OCI-M1 (cell line): ENCODE measurements at places on chromosomes 5 and 9.
A peak's percentile ranks its signal among the peaks of the same experiment; 100 is the strongest.

GRCh38 chr5:141913560-141914198 is 10.0 kb upstream of the DELE1 start:
- no peak for DNase-seq

DNA sequence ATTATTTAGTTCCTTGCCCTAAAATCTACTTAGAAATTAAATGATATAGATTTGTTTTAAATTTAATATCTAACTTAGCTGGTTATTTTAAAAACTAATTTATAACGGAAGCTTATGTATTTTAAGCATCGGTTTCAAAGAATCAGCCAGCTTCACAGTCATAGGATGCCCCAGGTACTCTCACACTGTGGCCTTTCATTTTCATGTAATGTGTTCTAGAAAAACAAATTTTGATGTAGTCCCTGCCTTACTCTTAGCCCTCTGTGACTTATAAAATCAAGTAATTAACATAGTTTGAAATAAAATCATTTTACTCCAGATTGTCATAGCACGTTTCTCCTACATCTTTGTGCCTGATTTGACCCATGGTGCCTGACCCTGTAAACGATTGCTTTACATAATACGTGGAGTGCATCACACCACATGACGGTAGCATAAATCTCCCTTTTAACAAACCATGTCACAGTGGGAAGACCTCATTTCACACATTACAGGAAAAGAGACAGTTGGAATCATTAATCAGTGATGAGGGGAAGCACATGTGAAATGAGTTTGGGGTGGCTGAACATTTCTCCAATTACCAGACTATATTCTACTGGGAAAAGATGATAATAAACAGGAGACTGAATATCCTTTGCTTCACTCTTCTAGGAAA is 731.5 kb upstream of the CDH9 start:
- DNase-seq = no peak

DNA sequence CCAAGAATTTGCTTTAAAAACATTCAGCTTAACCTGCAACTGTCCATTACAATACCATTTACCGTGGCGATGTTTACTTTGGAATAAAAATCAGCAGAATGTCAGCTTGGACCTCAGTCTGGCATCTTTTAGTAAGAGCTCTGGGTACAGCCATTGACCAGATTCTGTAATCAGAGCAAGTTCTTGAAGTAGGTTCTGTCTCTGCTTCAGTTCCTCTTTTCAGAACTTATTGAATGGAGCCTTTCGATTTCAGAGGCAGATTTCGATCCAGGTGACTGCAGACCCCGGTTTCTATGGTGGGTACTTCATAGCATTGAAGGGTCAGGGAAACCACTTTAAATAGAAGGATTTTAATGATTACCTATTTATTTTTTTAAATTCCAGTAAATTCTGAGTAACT is 53.4 kb upstream of the SV2C start:
- no peak for DNase-seq

GRCh38 chr9:113577525-113578261 is 114.2 kb downstream of the RGS3 start:
- no peak for DNase-seq

DNA sequence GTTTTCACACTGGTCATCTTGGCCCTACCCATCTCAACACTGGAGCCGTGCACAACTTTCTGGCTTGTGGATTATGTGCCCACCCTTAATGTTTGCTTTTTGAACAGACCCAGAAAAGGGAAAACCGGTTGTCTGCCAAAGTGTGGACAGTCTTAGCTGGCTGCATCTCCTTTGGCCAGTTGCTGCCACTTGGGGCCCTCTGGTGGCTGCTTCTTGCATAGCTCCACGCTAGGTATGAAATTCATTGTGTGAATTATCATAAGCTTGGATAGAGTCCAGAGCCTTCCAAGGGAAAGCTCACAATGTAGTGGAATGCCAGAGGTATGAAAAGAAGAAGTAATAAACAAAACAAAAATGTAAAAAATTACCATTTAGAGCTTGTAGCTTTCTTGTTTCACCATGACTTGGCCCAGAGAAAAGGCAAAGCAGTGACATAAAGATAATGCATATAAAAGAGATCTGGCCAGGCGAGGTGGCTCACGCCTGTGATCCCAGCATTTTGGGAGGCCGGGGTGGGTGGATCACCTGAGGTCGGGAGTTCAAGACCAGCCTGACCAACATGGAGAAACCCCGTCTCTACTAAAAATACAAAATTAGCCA is 12.5 kb upstream of the SLC36A3 start:
- DNase-seq = peak; percentile 86

- no peak for DNase-seq
These were observed 134.1 kb downstream of the TRPM6 start for GRCh38 chr9:74753650-74754049.

DNA sequence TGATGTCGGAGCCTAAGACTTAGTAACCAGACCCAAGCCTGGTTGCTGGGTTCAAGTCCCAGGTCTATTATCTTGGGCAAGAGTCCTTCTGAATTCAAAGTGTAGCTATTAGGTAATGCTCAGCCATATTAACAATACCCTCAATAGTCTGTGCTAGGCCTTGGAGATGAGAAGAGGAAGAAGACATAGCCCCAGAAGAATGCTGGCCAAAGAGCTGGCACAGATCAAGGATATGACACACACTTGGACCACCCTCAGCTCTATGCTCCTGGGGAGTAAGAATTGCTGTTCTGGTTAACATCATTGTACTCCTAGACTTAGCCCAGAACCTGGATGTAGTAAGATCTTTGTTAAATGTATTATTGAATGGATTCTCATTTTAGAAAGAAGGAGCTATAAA is 426.7 kb downstream of the CDK5RAP2 start:
- no peak for DNase-seq

- no peak for DNase-seq
These were observed 133.1 kb downstream of the DOCK8 start for GRCh38 chr9:347667-348292.

DNA sequence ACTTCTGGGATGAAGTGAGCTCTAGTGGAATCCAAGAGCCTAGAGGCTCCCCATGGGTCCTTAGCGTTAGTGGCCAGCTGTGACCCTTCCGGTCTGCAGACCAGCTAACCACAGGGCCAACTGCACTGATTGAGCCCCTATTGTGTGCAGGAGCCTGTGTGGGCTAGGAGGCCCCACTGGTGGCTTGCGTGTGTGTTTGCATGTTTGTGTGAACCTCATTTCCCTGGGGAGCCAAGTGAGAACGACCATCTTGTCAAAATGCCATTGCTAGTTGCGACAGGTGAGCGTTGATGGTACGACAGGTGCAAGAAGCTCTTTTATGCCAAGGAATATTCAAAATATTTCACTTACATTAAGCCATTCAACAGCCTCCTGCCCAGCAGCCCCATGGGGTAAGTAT is 44.1 kb upstream of the ANKRD33B start:
- no peak for DNase-seq

DNA sequence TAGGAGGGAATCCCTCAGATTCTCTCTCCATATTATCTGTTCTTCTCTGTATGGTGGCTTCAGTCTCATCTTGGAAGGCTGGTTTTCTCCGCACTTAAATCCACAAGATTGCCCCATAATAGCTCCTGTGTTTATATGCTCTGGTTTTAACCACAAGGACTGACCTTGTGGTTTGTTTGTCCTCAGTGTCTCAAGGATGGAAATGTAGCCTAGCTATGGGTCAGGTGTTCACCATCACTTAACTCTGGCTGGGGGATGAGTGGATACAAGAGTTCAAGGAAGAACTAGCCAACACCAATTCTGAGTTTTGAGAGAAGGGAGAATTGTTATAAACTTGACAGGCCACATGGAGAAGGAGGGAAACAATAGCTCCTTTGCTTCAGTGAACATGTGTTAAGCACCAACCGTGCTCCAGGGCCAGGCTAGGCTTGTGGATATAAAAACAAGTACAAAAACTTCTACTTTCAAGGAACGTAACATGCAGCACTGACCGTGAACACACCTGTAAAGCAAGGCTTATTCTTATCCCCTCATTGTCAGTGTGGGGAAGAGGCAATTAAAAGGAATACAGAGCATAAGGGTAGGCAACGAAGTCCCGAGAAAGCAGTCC is 75.6 kb upstream of the VLDLR start:
- DNase-seq = no peak

DNA sequence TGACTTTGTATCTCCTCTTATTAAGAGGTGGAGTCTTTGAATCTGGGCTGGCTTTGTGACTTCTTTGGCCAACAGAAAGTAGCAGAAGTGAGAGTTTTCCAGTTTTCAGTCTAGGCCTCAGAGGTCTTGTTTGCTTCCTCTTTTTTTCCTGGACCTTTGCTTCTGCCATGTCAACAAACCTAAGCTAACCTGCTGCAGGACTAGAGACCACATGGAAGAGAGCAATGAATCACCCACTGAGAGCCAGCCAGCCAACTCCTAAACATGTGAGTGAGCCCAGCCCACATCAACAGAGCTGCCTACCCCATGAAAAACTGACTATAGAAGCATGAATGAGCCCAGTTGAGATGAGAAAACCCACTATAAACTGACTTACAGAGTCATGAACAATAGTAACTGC is 29.9 kb downstream of the MRPL22 start:
- peak; percentile 33 for DNase-seq

- DNase-seq = no peak
These were observed 90.0 kb downstream of the DOCK8 start for GRCh38 chr9:304519-305185.

DNA sequence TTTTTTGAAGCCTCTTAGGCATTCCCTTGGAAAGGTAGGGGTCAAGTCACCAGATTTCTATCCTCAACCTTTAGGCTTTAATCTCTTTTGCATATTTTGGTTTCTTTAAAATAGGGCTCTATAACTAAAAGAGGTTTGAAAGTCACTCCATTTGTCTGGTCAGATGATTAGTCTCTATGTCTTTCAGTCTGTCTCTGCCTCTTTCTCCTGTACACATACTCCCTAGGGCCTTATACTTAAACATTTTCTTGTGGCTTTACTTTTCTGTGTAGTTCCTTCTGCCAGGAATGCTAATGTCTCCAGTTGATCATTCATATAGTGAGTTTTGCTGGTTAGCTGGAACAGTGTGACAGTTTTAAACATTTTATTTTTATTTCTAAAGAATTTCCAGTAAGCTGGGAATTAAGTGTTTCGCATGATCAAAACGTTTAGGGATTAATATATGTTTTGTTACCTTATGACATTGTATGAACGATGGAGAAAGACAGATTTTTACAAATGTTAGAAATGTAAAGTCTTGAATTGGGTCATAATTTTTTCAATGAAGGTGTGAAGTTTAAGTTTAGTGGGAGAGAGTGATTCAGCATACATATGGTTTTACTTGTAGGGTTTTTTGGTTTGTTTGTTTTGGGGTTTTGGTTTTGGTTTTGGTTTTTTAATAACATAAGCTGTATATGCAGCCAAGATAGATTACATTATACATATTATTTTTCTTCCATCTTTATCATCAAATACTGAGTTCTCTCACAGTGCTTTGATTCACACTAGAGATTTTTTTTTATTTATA is 90.6 kb downstream of the ZCCHC7 start:
- DNase-seq = peak; percentile 45

DNA sequence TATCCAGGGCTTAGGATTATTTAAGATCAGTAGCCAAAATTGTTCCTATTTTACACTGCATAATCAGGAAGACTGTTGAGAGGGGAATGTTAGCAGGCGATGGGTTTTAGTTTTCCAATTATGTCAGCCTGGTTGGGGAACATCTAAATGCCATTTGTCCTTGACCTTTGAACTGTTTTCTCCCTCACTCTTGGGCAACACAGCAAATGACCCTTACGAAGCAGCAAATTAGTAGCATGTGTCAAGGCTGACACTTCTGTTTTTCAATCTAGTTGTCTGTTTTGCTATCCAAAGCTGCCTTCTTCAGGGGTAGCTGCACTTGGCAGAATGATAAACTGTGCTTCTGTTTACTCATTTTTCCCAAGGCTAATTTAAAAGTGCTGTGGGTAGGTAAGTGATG is 78.0 kb upstream of the AGXT2 start:
- no peak for DNase-seq

DNA sequence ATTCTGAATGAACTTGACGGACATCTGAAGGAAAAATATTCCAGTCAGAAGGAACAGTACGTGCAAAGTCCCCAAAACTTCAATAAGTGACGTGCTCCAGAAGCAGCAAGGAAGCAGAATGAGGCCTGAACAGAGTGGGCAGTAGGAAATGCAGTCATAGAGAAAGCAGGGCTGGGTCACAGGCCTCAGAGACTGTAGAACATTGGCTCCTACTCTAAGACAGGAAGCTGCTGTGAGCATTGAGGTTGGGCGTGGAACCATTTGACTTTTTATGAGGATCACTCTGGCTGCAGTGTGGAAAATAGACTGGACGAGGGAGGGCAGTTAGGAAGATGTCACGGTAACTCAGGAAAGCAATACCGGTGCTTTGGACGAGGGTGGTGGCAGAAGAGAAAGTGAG is 64.0 kb downstream of the DOCK8 start:
- no peak for DNase-seq

GRCh38 chr9:104948277-104948676 is 20.3 kb upstream of the ABCA1 start:
- no peak for DNase-seq

- DNase-seq = peak; percentile 48
These were observed 4.6 kb downstream of the PAM start for GRCh38 chr5:102759700-102760099.
